ENCODE measurements at places on chromosomes 4 and X.

GRCh38 chr4:112172180-112172579, 26.9 kb downstream of the FAM241A start:
- no peak for DNase-seq

DNA sequence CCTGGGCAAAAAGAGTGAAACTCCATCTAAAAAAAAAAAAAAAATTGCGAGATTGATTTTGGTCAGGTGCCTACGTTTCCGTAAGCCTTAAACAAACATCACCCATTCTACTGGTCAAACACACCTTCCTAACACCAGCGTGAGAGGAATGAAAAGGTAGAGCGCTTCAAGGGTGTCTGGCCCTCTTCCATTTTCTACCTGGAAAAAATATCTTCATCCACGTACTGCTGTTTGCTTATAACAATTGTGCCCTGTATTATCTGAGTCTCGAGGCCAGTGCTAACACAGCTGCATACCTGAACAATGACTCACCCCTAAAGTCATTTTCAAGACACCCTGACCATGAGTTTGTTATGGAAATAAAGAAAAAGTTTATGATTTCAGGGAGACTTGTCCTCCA, 13.9 kb downstream of the TMSB4X start:
- peak; percentile 75 for DNase-seq

GRCh38 chr4:41471126-41472071, 66.6 kb upstream of the LIMCH1 start:
- no peak for DNase-seq

DNA sequence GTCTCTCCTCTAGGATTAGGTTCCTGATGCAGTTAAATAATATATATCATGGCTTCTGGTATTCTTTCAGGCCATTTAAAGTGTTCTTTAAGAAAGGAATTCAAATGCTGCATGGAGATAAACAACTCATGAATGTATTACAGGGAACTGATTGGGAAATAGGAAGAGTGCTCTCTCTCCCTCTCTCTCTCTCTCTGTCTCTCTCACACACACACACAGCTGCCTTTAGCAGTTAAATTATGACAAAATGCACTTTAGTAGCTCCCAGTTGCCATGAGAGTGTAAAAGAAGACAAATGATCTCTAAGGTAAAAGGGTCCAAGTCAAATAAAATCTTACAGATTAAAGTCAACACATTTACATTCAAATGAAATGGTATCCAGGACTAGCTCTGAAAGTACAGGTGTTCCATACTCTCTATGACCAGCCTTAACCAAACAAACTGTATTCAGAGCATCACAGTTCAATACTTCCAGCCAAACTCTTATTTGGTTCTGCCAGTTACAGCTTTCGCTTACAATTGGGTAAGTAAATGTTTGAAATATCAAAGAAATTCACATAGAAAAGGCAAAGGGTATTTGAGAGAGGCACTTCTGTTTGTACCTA, 94.7 kb upstream of the CXXC4 start:
- no peak for DNase-seq

DNA sequence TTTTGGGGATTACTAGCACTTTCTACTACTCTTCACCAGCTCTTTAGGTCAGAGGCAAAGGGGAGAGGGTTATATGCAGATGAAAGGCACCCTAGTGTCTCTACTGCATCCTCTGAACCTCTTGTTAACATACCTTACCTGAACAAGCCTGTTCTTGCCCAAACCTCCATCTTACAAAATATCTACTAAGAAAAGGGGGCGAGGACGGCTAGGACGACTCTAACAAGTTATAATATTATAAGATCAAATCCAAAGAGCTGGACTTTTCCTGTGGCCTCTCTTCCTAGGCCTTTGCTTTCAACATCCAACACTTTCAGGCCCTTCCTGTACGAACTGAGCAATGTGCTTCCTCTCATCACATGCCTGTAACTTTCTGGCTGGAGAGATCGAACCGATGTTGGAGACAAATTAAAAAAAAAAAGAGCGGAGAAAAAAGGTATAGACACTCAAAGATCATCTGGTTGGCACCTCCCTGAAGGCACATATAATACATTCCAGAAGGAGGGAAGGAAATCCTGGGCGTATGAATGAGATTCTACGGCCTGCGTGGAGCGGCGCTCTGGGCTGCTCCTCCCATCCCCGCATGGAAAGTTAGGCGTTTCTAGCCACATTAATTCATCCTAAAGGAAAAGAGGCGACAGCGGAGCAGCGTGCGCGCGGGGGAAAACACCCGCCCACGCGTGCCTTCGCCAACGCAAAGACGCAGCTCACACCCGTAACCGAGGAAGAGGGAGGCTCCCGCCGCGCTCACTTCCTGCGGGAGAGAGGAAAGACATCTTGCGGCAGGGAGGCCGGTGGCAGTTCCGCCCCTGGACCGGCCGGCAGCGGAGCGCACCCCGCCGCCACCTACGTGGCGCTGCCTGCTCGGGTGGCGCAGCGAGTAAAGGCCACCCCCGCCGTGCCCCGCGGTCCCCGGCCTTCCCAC, 808 bp downstream of the PRDM5 start:
- DNase-seq: peak; percentile 76

- DNase-seq: no peak
Observed at GRCh38 chr4:126046081-126046614, 731.4 kb downstream of the FAT4 start.

Measured in ELR (cell line).